ENCODE measurements at places on chromosomes 7 and 10.

DNA sequence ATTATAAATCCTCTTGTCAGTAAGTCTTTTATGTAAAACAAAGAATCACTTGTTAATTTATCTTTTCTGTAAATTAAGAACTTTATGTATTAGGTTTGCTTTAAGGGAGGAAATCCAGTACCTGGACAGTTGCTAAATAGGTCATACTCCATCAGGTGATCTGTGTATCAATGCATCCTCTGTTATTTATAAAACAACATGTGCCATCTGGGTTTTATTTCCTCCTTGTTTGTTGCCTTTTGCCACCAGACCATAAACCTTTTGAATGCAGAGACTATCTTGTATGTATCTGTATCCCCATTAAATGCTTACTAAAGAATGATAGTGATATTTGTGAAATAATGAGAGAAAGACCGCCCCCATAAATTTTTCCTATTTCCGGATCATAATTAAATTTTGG lies 70.0 kb downstream of the SLC35B4 start:
- no peak for DNase-seq

- DNase-seq: no peak
Observed at GRCh38 chr7:37491919-37492694, 43.4 kb upstream of the ELMO1 start.

GRCh38 chr7:835485-836401 lies 3.5 kb downstream of the SUN1 start:
- DNase-seq: no peak

DNA sequence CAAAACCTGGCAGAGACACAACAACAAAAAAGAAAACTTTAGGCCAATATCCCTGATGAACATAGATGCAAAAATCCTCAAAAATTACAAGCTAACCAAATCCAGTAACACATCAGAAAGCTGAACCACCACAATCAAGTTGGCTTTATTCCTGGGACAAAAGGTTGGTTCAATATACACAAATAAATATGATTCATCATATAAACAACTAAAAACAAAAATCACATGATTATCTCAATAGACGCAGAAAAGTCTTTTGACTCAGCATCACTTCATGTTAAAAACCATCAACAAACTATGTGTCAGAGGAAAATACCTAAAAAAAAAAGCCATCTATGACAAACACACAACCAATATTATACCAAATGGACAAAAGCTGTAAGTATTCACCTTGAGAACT lies 283.5 kb downstream of the THSD7A start:
- no peak for DNase-seq

GRCh38 chr7:81662531-81662930 lies 107.3 kb downstream of the HGF start:
- DNase-seq: no peak

- peak; percentile 2 for DNase-seq
Observed at GRCh38 chr10:116974456-116975005, 30.5 kb downstream of the SHTN1 start.

- DNase-seq: no peak
Observed at GRCh38 chr10:102113261-102113955, 6.8 kb downstream of the LDB1 start.

- no peak for DNase-seq
Observed at GRCh38 chr7:21617513-21617912, 74.7 kb downstream of the DNAH11 start.

DNA sequence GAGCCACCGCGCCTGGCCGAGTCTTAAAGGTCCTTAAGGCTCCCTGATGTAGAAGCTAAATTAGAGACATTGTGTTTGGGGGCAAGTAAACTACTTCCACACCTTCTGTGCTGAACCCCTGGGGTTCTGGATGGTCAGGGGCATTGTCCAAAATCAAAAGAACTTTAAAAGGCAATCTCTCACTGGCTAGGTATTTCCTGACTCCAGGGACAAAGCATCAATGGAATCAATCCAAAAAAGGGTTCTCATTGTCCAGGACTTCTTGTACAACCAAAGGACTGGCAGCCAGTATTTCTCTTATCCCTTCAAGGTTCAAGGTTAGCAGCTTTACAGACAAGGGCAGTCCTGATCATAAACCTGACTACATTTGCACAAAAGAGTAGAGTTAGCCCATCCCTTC lies 24.0 kb downstream of the SRPK2 start:
- DNase-seq: no peak

DNA sequence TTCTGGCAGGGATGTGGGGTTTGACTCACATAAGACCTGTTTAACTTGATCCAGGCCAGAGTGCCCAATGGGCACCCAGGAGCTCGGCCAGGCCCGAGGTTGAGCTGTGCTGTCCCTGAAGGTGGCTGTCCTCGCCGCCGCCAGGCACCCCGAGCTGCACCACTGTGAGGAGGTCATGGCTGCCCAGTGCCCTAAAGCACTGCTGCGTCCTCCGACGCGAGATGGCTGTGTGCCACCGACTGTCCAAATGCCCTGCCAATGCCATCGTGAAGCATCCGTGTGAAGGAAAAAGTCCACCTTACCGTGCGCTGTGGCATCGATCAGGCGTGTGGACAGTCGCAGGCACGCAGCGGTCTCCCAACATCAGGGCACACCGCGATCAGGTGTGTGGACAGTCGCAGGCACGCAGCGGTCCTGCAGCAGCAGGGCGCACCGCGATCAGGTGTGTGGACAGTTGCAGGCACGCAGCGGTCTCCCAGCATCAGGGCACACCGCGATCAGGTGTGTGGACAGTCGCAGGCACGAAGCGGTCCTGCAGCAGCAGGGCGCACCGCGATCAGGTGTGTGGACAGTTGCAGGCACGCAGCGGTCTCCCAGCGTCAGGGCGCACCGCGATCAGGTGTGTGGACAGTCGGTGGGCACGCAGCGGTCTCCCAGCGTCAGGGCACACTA lies 120.3 kb downstream of the VIPR2 start:
- DNase-seq: no peak

GRCh38 chr10:127889605-127890195 lies 3.0 kb downstream of the CLRN3 start:
- no peak for DNase-seq

- no peak for DNase-seq
Observed at GRCh38 chr10:101489355-101489754, 98.7 kb downstream of the POLL start.

Measured in COR-L47 (cell line).